Thoracic aorta (tissue), 2 donors: ENCODE measurements at places on chromosomes 4 and X. TPM values are rescaled to one million over a fixed set of nuclear protein-coding genes. Genes with fewer than 3 reads are reported as not detected.

- DNase-seq, result no peak
Observed at GRCh38 chr4:143489106-143489505, 24.4 kb upstream of the SMARCA5 start.

Gene USP17L21
- not detected for total RNA-seq

- no peak for DNase-seq
Observed at GRCh38 chrX:74551934-74552333, 62.5 kb downstream of the RLIM start.

DNA sequence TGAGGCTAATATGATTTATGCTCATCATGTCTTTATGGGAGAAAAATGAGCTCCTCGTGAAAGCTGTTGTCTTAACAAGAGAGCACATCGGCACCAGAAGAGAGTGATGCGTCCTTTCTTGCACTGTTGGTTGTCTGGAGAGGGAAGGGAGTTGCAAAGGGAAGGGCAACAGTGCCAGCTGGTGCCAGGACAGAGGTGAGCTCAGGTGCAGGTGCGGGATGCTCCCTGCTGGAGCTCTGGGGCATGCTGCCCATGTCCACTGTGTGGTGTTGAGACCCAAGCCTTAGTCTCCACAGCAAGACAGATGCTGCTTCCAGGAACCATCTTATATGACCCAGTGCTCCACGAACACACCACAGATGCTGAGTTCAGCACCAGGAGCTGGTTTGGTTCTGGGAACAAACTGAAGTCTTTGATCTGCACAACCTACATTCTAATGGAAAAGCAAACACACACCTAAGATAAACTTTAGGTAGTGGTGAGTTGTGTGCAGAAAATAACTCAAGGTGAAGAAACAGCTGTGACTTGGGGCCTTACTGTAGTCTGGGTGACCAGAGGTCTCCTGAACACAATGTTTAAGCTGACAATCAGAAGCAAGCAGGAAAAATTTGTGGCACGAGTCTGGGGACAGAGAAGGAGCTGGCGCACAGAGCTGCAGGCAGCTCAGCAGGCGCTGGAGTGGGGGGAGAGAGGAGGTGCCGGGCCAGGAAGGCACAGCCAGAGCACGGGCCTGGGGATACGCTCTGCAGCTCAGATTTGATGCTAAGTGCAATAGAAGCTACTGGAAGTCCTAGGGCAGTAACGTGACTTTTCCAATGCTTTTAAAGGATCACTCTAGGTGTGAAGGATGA is 73.2 kb downstream of the HAUS3 start:
- DNase-seq, result no peak

DNA sequence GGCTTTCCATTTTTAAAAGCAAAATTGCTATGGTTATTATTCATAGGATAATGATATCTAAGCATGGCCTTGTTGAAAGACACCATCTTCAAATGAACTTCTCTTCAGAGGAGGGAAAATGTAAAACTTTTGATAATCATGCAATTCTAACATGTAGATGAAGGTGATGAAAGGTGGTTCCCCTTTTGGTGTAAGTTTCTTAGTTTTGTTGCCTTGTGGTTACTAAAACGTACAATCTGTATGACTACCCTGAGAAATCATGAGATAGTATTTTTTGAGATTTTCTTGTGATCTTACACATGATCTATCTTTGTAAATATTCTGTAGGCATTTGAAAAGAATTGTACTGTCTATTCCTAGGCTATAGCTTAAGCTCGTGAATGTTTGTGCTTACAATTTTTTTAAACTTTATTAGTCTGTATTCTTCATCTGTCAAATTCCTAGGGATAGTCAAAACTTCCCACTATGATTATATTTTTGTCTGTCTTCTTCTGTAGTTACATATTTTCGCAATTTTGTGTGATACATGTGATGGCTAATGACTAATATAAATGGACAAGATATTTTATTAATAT is 47.5 kb downstream of the PTPN13 start:
- DNase-seq, result no peak

Gene CACNA1F
- total RNA-seq, result not detected

DNA sequence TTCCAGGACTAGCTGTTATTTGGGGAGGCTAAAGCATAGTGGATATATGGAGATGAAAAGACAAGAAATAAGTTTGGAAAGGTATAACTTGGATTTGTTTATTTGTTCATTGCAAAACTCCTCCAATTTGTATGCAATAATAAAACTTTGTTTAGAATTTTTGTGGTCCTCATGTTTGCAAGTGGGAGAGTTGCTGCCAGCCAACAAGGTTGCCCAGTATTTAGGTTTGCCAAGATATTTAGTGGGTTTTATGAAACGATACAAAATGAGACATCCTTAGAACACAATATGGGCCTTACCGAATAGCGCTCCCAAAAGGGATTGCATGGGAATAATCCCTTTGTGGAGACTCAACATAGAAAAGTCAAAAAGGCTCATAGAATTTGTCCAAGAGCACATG is 162.1 kb downstream of the INPP4B start:
- no peak for DNase-seq

Gene CXCL9
- 0.63 TPM for total RNA-seq

Gene FAM133A
- 0.35 TPM for total RNA-seq

Gene MAGEA9B
- not detected for total RNA-seq

Gene SOWAHD
- not detected for total RNA-seq

DNA sequence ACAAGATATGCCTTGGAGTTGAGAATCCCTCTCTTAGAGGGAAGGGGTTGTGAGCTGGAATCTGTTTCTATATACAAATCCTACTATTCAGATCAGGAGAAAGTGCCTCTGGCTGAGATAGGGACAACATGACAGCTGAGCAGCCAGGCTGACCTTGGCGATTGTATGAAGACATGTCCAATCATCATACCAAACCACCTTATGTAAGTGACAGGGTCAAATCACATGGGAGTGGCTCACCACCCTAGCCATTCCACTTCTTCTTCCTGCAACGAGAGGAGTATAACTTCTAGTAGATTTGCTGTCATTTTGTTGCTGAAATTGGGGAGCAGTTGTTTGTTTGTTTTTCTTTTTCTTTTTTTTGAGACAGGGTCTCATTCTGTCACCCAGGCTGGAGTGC is 48.3 kb upstream of the TMEM150C start:
- DNase-seq, result no peak

- DNase-seq, result no peak
Observed at GRCh38 chrX:34563804-34564203, 93.3 kb downstream of the TMEM47 start.

DNA sequence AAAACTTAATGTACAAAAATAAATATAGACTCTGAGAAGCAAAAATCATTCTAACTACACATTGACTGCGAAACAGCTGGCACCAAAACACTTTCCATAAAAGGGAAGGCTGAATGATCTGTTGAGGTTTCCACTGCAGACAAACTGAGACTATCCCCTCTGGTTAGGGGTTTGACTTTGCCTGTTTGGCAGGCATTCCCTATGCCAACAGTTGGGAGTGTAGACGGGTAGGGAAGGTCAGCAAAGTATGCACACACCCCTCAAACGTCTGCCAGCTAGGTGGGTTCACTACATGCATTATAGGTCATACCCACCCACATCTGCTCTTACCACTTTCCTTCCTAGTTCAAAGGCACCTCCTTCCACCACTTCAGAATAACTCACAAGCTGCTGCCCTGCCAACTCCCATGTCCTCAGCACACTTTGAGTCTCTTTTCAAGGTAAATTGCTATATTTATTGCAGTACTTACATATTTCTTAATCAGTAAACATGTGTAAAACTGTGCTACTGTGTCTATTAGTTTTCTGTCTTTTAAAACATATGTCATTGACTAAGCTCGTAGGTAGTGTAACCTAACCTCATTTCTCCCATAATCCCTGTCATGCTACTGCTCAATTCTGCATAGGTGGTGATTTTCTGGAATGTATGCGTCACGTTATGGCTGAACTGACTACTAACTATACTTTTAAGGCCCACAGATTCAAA is 12.4 kb downstream of the CTSO start:
- no peak for DNase-seq

DNA sequence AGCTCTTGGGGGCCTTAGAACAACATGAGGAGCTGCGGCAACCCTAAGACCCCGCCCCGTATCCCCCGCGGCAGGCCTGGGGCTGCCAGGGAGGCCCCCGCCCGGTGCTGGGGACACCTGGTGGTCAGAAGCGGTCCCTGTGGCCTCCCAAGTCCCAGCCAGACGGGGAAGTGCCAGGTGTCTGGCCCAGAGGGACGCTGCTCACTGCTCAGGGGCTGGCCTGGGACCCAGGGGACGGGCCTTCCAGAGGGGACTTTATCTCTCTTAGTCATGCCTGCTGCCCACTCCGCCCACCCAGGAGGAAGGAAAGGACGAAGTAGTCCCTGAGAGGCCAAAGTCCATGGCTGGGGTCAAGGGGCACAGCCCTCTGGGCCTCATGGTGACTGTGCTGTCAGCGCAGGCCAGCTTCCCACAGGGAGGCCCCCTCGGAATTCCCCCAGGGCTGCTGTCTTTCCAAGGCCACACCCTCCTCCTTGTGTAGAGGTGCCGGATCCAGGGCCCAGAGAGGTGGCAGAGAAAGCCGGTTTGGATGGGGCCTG is 31.0 kb upstream of the HTRA3 start:
- DNase-seq, result no peak

GRCh38 chr4:165201806-165202205 is 5.6 kb upstream of the KLHL2 start:
- no peak for DNase-seq

- no peak for DNase-seq
Observed at GRCh38 chr4:39732728-39733127, 34.8 kb downstream of the UBE2K start.
